ENCODE measurements at places on chromosomes 11 and 22.

GRCh38 chr11:114102993-114103896, 43.7 kb downstream of the ZBTB16 start:
- DNase-seq, result no peak

DNA sequence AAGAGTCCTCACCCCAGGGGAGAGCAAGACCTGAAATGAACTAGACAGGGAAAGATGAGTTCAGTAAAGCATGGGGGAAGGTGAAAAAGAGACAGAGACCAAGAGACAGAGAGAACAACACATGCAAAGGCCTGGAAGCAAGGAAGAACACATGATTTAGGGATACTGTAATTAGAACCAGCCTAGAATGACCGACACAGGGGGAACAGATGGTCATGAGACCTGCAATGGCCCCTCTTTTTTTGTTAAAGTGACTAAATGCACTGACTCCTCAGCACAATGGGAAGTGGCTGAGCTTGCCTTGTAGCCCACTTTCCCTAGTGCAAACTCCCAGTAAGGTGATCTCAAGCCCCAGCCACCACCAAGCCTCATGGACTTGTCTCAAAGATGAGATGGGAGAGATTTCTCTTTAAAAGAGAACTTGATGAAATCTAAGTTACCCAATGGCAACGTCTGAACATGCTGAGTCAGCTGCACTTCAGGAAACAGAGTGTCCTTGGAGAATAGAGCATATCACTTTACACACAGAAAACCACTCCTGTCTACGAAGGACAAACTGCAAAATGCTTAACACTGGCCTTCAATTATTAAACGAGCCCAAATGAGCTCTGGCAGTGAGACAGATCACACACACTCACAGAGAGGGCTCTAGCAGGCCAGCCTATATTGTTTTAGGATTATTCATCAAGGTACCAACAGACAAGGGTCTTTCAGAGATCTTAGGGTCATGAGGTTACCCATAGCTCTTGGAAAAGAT, 91.0 kb downstream of the SERGEF start:
- no peak for DNase-seq

DNA sequence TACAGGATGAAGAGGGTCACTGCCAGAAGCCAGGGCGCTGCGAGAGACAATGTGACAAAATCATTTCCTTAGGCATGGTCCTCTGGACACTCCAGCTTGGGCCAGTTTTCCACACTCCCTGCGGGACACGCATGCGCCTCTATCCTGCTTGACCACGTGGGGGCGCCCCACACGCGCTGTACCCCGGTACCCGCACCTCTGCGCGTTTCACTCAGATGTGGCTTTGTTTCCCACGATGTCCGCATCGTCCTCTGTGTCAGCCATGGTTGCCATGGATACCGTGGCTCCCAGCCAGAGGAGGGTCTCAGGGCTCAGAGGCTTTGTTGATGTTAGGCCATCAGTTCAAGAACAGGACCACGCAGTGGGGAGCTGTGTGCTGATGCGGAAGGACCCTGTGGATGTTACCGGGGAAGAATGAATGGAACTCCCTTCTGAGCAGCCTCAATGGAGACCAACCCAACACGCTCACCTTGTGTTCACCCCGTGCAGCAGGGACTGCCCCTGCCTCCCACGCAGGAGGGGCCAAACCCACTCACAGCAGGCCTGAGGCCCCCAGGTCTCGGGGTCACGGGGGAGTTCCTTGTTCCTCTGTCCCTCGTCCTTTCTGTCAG, 101.1 kb upstream of the SLC22A12 start:
- no peak for DNase-seq

DNA sequence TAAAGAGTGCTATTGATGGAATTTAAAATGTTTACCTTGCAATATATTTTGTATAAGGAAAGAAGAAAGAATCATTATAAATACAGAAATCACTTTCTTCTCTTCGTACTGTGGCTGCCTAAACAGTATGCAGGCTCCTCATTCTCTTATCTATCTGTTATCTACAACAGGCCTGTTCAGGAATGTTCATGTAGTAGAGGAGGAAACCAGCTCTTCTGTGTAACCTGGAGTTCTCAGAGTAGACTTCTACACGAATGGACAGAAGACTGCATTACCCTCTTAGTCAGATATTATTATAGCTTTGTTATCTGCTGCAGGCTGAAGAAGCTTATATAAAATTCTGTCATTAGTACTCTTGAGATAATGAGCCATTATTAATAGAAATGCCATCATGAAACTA, 1225.9 kb upstream of the CNTN5 start:
- no peak for DNase-seq

DNA sequence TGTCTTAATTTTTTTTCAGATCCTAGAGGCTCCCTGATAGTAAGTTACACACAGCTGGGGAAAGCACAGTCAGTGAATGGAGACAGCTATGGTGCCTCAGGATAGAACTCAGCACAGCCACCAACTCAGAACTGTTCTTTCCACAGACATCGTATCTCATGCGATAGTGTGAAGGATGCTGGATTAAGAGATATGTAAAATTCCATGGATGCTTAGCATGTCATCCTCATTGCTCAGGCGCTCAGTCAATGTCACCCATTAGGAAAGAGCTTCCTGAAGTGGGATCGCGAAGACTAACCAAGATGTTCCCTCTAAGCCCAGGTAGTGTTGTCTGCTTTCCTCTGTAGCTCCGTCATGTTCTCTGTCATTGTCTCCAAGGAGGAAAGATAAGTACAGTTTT, 1000.4 kb downstream of the OPCML start:
- DNase-seq, result no peak

GRCh38 chr22:24090581-24090980, 79.5 kb downstream of the CABIN1 start:
- no peak for DNase-seq

DNA sequence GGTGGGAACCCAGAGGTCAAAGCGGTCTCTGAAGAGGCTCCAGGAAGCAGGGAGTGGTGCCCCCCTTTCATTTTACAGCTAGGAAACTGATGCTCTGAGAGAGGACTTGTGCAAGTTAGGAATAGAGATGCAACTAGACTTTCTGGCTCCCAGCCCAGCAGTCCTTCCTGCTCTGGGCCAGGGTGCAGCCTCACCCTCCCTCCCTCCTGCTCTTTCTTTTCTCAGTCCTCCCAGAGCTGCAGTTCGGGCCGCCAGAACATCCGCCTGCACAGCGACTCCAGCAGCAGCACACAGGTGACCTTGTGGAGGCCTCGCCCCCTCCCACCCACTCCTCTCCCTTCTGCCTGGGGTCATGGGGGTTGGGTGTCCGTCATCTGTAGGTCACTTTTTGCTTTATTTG, 51.5 kb downstream of the LHFPL7 start:
- no peak for DNase-seq

- no peak for DNase-seq
Measured at GRCh38 chr11:123052901-123053721, 8.8 kb downstream of the HSPA8 start.

DNA sequence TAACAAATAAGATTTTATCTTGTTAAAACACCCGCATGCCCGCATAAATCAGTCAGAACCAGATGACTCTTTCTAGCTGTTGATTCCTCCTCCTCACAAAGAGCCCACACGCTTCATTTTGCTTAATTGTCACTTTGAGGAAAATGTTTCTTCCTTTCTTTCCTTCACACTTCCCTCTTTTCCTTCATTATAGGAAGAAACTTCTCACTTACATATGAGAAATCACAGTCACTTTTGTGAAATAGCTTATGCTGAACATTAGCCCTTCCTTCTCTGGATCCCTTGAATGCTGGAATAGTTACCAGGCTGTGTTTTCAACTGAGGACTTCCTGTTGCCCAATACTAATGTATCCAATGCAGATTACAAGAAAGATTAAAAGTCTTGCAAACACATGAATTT, 5.8 kb downstream of the MS4A6E start:
- DNase-seq, result no peak

DNA sequence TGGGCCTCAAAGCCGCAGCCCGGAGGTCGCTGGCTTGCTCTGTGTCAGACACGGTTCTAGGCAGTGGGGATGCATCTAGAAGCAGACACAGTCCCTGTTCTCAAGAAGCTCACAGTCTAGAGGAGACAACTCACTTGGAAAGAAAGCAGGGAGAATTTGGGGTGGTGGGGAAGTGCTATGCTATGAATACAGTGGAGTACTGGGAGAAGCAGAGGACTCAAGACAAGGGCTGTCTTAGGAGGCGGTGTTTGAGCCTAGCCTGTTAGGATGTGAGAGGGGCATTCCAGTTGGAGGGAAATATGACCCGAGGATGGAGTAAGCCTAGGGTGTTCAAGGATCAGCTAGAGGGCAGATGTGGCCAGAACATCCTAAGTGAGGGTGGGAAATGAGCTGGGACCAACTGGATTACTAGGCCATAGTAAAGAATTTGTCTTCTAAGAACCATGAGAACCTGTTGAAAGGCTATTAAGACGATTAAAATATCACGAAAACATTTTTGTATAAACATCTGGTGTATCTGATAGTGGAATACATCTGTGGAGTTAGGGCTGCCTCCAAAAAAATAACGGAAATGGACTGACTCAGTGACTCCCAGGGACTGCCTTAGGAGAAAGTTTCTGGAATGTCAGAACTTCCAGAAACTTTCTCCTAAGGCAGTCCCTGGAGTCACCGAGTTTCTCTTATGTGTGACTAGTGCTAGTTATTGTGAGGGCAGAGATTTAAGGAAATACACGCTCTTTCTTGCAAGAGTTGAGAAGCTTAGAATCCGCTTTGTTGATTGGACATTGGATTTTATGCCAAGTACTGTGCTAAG, 1.1 kb upstream of the PITPNB start:
- peak; percentile 55 for DNase-seq

Data from amniotic stem cell (primary cell).